Skeletal muscle cell (primary cell): ENCODE measurements at places on chromosomes 11 and 22.

DNA sequence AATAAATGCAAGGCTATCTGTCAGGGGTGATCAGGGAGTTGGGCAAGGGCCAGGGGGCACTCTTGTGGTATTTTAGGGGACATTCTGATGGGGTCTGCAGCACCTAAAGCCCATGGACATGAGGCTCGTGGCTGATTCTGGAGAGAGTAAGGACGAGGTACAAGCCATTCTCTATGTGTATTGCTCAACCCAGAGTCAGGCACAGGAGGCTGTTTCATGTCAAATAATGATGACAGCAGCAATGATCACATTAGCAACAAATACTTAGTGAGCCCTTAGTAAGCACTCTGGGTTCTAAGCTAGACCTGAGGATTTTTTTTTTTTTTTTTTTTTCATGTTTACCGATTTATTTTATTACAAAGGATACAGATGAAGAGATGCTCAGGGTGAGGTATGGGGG, 83.5 kb upstream of the THY1 start:
- no peak for DNase-seq

DNA sequence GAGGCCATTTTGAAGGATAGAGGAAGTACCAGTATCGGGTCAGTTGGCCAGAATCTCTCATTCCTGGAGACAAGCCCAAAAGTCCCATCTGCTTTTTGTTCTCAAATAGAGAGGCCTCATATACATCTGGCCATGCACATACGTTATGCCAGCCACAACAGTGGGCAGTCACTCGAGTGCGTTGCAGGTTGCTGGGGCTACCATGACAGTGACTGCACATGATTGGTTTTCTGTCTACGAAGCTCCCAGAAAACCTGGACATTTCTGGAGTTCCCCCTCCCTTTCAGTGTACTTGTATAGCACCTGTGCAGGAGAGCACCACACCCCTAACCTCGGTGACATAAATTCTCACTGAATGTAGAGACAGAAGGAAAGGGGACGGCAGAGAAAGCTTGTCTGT, 62.1 kb downstream of the C22orf31 start:
- no peak for DNase-seq

DNA sequence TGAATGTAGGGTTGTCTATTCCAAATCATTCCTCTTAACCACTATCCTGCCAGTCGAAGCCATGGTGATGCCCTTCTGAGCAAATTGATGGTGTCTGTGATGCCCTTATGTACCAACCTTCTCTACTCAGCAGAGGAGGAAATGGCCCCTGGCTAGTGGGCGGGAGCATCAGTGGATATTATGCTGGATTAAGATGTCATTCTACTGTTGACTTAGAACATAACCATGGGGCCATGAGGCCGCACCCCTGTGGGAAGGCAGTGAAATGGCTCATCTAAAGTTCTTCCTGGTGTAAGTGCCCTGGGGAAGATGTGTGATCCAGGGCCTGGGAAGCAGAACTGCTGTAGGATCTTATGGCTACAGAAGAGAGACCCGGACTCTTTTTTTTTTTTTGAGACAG, 20.7 kb upstream of the P2RY2 start:
- no peak for DNase-seq

DNA sequence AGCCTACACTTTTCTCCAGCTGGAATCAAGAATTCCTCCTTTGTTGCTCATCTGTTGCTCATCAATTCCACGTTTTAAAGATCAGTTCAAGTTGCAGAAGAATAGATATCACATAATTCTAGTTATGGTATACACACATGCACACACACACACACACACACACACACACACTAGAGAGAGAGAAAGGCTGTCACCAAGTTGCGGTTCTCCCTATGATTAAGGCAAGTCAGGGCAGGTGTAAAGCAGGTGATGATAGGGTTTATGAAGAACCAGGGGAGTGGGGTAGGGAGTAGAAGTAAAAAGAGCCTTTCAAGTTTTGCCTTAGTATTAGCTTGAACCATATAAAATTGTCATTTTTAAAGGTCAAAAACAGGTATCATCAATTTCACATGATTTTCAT, 31.7 kb upstream of the TMPRSS4 start:
- DNase-seq, result no peak

DNA sequence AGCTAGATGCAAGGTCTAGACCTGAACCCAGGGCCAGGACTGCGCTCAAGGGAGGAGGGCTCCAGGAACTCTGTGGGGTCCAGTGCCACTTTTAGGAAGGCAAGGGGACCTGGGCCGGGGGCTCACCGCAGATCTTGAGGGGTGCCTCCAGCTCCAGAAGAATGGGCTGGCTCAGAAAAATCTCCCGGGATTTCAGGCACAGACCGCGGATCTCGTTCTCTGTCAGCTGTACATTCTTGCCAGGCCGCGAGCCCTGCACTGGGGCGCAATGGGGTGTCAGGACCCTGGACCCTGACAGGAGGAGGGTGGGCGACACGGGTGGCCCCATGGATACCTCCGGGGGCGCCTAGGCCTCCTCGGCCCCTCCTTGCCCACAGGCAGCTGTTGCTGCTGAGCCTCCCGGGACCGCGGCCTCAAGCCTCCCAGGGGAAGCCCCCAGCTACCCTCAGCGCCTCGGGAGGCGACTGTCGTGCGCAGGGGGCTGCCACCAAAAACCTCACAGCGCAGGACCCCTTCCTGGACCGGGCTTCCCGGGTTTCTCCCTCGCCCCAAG, 640 bp downstream of the PPP1CA start:
- no peak for DNase-seq

- DNase-seq, result no peak
Measured at GRCh38 chr11:64196626-64197025, 9.9 kb upstream of the FERMT3 start.

GRCh38 chr11:23112390-23112789, 252.1 kb upstream of the CCDC179 start:
- DNase-seq, result no peak

DNA sequence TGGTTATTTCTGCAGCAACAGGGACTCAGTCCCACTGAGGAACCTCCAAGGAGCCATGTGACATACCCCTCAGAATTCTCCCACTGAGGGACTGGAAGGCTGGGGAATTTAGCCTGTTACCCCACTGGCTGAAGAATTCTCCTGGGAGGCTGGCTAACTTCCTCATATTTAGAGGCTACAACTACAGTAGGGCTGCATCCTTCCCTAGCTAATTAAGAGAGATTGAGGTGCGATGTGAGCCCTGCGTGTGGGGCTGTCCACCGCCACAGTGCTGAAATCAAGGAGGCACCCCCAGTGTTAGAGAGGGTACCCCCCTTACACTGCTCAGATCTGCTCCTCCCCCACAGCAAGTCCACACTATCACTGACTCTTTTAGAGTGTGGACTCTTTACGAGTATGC, 21.1 kb downstream of the EIF3F start:
- no peak for DNase-seq

DNA sequence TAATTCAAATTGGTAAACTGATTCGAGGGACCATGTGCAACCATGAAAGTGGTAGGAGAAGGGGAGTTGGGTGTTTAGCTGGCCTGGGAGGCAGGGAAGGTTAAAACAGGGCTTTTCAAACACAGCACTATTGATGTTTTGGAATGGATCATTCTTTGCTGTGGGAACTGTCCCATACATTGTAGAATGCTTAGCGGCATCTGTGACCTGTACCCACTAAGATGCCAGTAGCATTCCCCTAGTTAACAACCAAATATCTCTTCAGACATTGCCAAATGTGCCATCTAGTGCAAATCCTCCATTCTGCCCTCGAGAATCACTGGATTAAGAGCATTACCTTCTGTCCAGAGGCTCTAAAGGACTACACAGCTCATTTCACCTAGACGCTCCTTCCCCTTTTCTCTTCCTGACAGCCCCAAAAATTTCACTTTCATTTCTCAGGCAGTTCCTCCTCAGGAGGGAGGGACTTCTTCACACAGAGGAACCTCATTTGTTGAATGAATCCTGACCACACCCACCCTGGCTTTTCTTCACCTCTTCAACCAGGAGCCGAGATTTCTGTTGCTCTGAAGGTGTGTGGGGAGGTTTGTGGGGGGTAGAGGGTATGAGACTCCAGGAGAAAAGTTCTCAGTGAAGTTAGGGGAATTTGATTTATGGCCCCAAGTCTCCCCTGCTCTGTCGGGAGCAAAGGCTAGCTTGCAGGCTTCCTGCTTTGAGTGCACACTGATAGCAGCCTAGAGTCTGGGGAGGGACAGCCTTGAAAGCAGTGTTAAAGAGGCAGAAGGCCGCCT, at the start of gene TRIM34:
TSS of gene TRIM34 (plus strand) at position 513 of the 791 bp plus-strand sequence. CDS start 7,331 bp downstream, outside the sequence.
- DNase-seq, result no peak

DNA sequence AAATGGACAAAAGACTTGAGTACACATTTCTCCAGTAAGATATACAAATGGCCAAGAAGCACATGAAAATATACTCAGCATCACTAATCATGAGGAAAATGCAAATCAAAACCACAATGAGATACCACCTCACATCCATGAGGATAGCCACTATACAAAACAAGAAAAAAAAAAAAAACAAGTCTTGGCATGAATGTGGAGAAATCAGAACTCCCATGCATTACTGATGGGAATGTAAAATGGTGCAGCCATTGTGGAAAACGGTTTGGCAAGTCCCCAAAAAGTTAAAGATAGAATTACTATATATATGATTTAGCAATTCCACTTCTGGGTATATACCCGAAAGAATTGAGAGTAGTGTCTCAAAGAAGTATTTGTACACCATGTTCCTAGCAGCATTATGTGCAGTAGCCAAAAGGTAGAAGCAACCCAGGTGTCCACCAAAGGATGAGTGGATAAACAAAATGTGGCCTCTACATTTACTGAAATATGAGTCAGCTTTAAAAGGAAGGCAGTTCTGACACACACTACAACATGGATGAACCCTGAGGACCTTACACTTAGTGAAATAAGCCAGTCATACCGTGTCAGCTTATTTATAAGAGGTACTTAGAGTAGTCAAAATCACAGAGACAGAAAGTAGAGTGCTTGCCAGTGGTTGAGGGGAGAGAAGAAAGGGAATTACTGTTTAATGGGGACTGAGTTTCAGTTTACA, 146.3 kb downstream of the WNT7B start:
- DNase-seq, result peak; percentile 34

GRCh38 chr11:2481253-2481652, 36.4 kb downstream of the KCNQ1 start:
- DNase-seq, result no peak

DNA sequence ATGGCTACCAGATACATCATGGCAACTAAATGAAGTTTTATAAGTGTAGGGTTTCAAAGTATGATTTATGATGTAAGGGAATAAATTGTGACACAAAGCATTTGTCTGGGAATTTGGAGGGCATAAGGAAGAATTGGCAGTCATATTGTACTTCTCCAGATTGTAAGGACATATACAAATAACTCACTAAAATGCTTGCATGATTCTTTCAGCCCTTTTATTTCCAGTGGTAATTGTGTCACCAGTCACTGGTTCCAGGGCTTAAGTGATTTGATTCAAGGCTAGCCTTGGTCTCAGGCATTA, 299.4 kb upstream of the ANO5 start:
- DNase-seq, result no peak

DNA sequence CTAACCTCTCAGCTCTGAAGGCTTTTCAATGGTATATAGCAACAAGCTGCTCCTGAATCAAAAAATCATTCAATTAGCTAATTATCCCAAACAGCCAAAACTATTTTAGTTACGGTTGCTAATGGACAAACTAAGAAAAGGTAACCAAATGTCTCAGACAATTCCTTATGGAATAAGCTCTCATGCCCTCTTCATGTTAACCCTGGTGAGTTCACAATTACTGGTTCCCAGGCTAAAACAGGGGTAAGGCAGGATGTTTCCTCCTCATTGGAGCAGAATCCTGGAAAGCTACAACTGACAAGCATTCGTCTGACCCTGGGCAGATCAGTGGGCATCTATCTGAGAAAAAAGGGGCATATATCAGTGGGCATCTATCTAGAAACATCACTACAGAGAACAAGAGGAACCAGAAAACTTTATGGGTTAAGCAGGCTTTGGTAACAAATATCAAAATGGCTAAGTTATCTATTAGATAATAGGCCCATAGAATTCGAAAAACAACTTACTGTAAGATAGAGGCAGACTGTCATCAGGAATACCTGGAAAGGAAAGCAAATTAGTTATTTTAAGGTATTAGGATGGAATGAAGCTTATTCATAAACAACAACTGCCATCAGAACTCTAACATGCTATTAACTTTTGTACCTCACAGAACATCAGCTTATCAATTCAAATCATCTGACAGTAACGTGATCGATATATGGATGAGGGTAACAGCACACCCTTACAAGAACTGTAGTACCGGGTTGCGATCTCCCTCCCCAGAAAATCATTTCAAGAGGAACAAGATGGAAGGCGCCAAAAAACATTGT, 14.8 kb upstream of the WDR74 start:
- no peak for DNase-seq

- no peak for DNase-seq
Measured at GRCh38 chr11:10973416-10973815, 115.6 kb upstream of the ZBED5 start.

- DNase-seq, result no peak
Measured at GRCh38 chr11:86978756-86979608, 23.8 kb upstream of the FZD4 start.

DNA sequence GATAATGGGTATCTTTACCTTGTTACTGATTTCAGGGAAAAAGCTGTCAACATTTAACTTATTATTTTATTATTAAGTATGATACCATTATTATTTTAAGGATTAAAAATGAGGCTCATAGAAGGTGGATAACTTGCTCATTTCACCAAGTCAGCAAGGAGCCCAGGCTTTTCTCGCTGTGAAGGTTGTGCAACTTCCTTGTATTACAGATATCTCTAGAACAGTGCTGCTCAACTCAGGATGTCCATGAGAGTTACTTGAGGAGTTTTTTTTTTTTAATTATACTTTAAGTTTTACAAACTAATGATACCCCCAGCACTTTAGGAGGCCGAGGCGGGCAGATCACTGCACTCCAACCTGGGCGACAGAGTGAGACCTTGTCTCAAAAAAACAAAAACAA, 98.2 kb downstream of the INSC start:
- DNase-seq, result no peak

DNA sequence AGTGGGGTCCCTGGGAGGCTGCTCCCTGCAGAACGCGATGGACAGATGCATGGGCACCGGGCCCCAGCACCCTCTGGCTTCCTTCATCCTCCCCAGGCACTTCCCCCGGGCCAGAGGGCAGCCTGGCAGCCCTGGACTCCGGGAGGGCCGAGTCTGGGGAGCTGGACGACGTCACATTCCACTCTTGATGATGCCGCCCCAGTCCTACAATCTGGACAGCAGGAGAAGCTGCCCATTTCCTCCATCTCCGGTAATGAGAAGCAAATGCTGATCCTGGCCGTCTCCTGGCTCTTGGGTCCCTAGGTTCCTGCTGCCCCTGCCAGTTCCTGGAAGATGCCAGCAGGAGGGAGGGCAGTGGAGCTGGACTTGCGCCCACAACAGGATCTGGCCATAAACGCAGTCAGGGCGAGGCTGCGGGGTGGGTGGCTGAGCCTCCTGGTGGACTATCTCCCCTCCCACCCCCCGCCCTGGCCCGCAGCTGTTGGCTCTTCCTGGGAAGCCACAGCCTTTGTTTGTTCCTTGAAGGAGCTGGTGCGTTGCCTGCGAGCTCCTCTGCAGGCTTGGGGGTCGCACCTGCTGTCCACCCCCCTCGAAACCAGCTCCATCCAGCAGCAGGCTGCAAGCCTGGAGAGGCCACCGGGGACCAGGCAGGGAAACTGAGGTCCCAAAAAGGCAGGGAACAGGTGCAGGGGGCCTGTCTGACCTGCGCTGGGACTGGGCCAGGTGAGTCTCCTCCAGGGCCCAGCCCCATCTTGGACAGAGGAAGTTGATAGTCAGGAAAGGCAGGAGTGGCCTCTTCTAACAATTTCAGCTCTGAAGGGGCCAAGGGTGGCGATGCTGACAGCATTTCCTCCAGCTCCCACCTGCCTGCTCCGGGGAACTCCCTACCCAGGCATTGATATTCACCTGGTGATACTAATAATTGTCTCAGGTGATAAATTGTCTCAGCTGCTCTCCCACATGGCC, 17.9 kb upstream of the MUC6 start:
- DNase-seq, result no peak
